Fibroblast of villous mesenchyme (primary cell): ENCODE measurements at places on chromosomes 5 and 9. TPM values are rescaled to one million over a fixed set of nuclear protein-coding genes. Genes with fewer than 3 reads are reported as not detected.

The S100Z gene
- total RNA-seq = not detected in 2 replicates

- no peak for DNase-seq
These were observed at the start of gene DCANP1 for GRCh38 chr5:135447298-135447929. Gene DCANP1 (minus strand): TSS chr5:135447348. CDS start chr5:135447108, 240 bp downstream.

GRCh38 chr9:137162505-137163364 is 7.1 kb downstream of the LRRC26 start:
- DNase-seq = no peak

GRCh38 chr9:131585375-131585774 is 40.1 kb downstream of the PRRT1B start:
- DNase-seq = peak; percentile 16

DNA sequence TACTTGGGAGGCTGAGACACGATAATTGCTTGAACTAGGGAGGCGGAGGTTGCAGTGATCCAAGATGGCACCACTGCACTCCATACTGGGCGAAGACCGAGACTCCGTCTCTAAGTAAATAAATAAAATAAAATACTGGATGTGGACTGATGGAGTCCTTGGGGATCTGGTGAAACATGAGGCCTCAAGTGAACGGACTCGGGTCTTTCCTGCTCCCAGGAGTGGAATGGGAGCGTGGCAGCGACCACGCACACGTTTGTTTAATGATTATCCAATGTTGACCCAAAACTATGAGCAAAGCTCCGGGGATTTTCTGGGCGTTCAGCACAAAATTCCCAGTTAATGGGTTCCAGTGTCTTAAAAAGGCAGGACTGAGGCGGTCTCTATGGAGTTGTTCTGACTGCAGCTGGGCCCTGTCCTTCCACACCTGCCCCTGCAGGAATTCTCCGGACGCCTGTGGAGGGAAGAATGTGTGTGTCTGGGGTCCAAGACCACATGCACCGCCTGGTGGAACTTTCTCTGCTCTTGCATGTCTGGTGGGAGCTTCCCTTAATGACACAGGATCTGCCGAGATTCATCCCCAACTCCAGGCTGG is 26.6 kb downstream of the NEK6 start:
- DNase-seq = peak; percentile 82
